A673 (cell line): ENCODE measurements at places on chromosomes 16 and 17.
A peak's percentile ranks its signal among the peaks of the same experiment; 100 is the strongest.

DNA sequence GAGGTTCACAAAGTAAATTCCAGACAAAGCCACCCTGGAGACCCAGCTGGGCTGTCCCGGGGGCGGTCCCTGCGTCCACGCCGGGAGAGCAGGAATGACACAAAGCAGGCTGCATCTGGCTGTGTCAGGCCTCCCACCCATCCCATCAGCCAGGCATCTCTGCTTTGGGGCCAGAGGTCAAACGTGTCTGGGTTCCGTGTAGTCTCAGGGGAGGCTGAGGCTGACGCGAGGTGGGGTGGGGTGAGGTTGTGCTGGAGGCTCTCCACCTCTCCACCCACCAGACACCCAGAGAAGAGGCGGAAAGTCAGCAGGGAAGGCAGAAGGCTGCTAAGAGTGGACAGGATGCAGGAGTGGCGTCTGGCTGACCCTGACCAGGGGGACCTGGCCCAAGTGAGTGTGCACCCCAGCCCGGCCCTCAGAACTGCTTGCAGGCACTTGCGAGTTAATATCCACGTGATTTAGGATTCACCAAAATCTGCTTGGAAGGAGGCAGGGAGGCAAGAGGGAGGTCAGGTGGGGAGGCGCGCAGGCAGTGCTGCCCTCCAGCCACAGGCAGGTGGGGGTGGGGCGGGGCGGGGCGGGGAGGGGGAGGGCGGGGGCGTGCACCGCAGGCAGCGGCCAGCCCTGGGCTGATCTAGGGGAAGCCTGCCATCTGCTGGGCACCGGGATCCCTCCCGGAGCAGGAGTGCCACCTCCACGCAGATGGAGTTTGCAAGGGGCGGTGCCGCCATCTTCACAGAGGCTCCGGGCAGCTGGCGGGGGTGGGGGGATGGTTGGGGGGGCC, 44.3 kb downstream of the TBC1D16 start:
- DNase-seq, result peak; percentile 90

- no peak for DNase-seq
Observed at GRCh38 chr17:68782789-68783188, 172.4 kb downstream of the ABCA8 start.

DNA sequence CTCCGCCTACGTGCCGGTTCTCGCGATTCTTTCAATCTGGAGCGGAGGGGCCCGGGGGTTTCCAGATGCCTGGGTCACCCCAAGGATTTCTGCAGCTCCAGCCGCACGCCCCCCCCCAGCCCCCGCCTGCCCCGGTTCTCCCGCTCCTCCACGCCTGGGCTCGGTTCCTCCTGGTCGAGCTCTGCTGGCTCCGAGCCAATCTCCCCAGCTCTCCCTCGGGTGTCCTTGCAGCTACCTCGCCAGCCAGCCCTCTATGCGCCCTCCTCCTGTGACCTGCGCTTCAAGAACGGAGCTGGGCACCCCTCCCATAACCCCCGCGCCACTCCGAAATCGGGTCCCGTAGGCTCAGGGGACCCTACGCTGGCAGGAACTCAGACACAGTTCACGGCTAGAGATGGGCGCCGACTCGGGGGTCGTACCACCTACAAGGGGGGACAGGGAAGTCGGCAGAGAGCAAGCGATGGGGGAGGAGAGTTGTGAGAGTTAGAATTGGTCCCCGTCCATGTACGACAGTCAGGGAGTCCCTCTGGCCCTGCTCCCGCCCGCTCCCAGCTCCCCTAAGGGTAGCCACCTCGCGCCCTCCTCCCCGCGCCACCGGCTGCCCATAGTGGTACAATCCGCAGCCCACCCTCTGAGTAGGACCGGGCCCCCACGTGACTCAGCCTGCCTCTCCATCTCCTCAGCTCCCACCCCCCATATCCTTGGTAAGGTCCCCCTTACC, 961 bp downstream of the FGF11 start:
- peak; percentile 84 for DNase-seq

- DNase-seq, result no peak
Observed at GRCh38 chr17:44840274-44840673, 7.4 kb upstream of the HIGD1B start.

DNA sequence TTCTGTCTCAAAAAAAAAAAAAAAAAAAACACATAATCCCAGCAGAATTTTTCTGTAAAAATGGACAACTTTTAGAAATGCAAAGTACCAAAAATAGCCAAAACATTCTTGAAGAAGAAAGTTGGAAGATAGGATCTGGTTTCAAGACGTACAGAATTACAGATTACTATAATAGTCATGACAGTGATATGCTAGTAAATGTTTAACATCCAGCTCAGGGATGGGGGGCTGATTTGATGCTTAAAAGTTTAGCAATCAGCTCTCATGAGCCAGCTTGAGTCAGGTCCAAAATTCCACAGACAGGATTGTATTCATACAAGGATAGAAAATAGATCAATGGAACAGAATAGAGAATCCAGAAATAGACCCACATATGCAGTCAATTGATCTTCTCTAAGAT, 100.5 kb downstream of the CYB561 start:
- no peak for DNase-seq

- no peak for DNase-seq
Observed at GRCh38 chr17:46968224-46968834, 10.7 kb downstream of the RPRML start.

DNA sequence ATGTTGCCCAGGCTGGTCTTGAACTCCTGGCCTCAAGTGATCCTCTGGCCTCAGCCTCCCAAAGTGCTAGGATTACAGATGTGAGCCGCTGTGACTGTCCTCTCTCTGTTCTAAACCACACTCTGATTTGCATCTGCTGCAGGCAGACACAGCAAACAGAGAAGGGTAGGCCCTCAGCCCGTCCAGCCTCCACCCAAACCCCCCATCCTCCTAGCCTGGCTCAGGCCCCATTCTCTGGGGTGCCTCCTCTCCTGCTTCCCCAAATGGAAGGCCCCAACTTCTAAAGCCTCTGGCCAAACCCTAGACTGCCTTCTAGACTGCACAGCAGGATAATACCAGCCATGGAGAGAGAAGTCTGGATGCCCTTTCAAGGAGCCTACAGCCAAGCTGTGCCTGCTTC, 4.1 kb upstream of the GFAP start:
- DNase-seq, result no peak

- DNase-seq, result no peak
Observed at GRCh38 chr17:2084766-2085647, 30.1 kb downstream of the HIC1 start.

DNA sequence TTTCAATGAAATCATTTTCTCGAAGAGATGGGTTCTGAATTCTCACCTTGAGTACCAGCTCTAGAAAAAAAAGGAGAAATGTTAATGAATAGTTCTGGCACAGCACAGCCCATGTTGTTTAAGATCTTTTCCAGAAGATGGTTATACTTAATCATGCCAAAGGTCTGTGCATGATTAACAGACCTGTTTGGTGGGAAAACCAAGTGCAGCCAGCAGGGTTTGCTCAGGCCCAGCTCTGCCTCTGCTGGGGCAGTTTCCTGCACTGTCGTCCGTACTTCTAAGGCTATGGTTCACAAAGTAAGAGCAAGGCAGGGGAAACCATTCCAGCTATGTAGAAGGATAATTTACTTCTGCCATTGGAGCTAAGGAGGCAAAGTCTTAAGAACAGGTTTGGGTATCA, 10.7 kb downstream of the ANKRD40 start:
- DNase-seq, result no peak
